ENCODE measurements at places on chromosomes 2 and 18.

DNA sequence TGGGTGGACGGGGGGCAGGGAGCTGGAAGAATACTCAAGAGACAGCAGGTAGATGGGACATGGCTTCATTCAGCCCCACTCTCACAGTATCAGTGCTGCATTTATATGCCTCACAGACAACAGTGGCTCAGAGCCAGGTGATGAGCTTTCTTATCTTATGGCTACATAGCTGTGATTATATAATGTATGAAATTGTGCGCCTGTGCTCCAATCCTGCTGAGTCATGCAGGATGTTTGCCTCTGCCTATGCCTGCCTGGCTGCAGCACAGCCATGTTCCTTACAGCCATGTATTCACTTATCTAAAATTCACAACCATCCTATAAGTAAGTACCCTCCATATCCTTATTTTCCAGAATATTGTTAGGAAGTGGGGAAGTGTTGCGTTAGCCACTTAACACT lies 37.7 kb upstream of the RNF103 start:
- DNase-seq = no peak

- DNase-seq = no peak
Observed at GRCh38 chr18:45046228-45046627, 365.5 kb downstream of the SETBP1 start.

GRCh38 chr2:148812306-148812705 lies 62.7 kb upstream of the KIF5C start:
- peak; percentile 43 for DNase-seq

GRCh38 chr2:128374001-128374710 lies 55.5 kb upstream of the HS6ST1 start:
- DNase-seq = peak; percentile 26

- no peak for DNase-seq
Observed at GRCh38 chr18:55850904-55851303, 262.9 kb upstream of the TCF4 start.

DNA sequence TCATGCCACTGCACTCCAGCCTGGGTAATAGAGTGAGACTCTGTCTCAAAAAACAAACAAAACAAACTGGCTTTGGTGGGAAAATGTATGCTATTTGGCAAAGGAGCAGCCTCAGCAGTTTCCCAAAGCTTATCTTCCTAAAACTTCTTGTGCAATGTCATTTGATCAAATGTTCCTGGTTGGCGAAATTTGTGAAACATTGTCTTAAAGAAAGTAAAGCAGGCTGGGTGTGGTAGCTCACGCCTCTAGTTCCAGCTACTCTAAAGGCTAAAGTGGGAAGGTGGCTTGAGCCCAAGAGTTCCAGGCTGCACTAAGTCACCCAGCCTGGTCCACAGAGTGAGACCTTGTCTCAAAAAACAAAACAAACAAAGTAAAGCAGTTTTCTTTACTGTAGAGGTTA lies 17.3 kb upstream of the TAF4B start:
- no peak for DNase-seq

GRCh38 chr2:204015118-204015843 lies 78.7 kb downstream of the ICOS start:
- DNase-seq = no peak

DNA sequence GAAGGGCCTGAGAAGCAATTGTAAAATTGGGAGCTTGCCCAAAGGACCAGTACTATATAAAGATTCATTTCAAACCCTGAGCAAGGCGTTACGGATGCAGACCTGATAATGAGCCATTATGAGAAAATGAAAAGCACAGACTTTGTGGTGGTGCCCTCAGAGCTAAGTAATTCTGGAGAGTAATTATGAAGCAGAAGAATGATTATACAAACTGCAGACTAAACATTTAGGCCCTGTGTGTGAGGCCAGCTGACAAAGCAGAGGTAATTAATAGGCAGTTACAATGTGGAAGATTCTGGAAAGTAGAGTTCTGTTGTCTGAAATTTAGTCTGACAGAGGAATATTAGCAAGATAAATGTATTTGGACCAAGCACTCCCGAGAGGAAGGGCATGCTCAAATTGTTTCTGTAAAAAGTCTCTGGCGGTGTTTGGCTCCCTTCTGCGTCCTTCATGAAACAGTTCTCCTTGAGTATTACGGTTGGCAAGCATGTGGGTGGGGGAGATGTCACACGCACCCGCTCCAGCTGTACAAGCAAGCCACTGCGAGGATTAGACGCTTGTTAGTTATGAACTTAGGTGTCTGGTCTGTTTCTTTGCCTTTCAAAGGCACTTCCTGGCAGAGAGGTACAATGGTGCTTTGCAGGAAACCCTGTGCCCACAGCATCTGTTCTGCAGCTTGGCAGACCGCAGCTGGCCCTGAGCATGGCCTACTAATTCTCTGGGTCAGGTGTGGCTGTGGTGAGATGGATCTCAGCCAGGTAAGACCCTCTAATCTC lies 45.5 kb downstream of the CDC42EP3 start:
- DNase-seq = no peak

GRCh38 chr2:189199797-189200196 lies 20.2 kb upstream of the COL5A2 start:
- DNase-seq = no peak

- DNase-seq = no peak
Observed at GRCh38 chr2:167510071-167510759, 621.9 kb downstream of the XIRP2 start.
